ENCODE measurements at places on chromosomes 12 and 14. TPM values are rescaled to one million over a fixed set of nuclear protein-coding genes. Genes with fewer than 3 reads are reported as not detected.

Gene RILPL1
- total RNA-seq: 1.8 TPM

Gene NGB
- total RNA-seq: not detected

- no peak for DNase-seq
Measured at GRCh38 chr12:130847112-130847511, 8.1 kb upstream of the STX2 start.

DNA sequence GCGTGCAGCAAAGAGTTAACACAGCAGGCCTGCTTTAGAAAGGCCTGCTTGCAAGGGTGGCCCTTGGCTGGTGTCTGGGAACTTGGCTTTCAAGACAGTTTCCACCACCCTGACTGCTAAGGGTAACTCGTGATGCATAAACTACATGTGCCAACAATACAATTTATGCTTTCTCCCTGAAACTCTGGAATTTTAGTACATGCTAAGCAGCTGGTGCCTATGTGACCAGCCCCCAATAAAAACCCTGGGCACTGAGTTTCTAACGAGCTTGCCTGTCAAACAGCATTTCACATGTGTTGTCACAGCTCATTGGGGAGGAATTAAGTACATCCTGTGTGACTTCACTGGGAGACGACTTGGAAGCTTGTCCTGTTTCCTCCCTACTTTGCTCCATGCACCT lies 133.1 kb downstream of the SLC5A8 start:
- no peak for DNase-seq

DNA sequence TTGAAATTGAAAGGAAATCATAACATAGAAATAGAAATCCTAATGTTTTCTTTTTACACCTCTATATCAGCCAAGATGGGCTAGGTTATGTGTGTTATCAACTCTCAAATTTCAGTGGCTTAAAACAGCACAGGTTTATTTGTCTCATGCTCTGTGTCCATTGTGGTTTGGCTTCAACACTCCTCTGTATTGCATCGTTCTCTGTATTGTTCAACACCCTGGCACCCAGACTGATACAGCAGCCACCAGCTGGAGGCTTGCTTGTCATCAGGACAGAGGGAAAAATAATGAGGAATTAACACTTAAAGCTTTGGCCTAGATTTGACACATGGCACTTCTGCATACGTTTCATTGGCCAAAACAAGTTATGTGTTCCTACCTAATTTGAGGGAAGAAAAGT lies 234.2 kb upstream of the ARHGAP5 start:
- no peak for DNase-seq

GRCh38 chr12:52518574-52519386 lies 1.4 kb downstream of the KRT5 start:
- peak; percentile 6 for DNase-seq

- DNase-seq: no peak
Measured at GRCh38 chr14:48936849-48937248, 649.3 kb downstream of the RPS29 start.

Gene GPR162
- not detected for total RNA-seq

Gene PLCZ1
- not detected for total RNA-seq

Gene DAZAP2
- total RNA-seq: 247 TPM

DNA sequence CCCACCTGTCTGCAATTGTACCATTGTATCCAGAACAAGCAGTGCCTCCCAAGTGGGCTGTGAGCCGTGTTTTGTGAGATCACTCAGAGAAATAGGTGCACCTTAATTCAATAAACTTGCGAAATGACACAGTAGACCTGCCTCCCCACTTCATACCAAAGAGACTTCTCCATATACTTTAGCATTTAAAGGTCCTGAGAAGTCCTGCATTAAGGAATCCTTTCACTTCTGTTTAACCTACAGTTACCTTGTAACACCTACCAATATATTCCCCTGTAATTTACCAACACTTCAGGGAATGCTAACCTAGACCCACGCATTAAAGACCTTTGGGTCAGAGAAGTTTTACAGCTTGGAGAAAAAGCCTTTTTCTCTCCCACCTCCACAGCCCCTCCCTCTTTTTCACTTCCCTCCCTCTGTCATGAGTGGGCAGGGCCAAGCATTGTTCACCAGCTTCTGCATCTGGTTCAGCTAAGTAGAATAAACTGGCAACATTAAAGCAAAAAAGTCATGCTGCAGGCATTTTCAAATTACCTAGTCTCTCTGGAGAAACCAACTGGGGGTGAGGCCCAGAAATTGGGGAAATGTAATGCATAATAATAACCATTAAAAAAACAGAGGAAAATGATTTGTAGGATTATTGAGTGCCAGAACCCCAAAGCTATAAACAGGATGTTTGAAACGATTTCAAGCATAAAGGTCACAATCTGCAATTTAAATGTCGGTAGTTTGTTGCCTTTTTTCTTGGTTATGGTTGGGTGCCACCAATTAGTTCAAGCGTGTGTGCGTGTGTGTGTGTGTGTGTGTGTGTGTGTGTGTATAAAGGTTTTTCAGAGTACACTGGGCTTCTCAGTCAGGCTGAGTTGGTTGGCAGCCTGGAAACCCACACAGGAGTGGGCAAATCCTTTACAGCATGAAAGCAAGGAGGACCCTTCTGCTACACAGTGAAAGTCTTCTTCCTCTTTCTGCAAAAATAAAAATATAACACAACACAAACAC lies 13.7 kb upstream of the WSCD2 start:
- DNase-seq: no peak

Gene MLXIP
- total RNA-seq: 26.0 TPM

Gene FAM186B
- not detected for total RNA-seq

DNA sequence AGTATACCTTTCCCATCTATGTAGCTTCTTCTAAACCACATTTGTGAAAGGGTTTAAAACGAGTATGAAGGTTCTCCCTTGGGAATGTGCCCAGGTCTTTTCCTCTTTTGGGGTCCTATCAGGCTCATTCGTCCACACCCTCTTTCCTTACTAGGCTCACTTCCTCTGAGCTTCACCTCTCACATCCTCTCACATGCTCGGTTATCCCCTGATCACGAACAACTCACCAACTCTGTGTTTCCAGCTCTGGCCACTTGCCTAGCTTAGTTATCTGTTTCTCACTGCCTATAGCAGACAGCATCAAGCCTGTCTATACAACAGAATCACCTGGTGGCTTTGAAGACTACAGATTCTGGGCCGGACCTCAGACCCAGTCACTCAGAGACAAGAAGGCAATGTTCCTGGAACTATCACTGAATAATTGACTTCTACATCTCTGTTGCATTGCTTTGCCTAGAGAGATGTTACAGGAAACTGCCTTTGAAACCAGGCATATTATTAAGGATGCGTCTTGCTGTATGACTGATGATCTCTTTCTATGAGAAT lies 158.2 kb downstream of the FOXN3 start:
- no peak for DNase-seq

DNA sequence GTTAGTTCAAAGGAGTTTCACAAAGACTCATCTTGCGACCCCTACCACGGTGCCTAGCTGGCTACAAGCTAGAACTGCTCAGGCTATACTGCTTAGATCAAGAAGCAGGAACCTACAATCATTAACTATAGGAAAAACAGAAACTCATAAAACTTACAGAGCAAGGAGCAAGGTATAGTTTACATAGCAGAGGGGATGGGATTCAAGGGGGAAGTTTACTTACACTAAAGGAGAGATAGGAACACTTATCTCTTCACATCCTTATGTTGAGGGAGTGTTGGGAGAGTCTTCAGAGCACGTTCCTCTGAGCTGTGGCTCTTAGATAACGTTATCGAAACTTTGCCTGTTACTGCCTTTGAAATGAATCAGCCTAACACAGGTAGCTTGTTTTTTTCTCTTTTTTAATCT lies 58.1 kb downstream of the FSCB start:
- no peak for DNase-seq

Gene GEMIN2
- total RNA-seq: 22.4 TPM
